Tracheal epithelial cell (primary cell): ENCODE measurements at places on chromosomes 12 and 14. TPM values are rescaled to one million over a fixed set of nuclear protein-coding genes. Genes with fewer than 3 reads are reported as not detected.

AMIGO2 gene
- 62.2 and 103 TPM in 2 replicates for total RNA-seq

MUCL1 gene
- not detected in 2 replicates for total RNA-seq

ADAM21 gene
- 0.48 and 0.64 TPM in 2 replicates for total RNA-seq

JDP2 gene
- total RNA-seq = 58.2 and 66.7 TPM in 2 replicates

SNRNP35 gene
- 8.9 and 9.2 TPM in 2 replicates for total RNA-seq

SLC5A8 gene
- not detected in 2 replicates for total RNA-seq
